ENCODE measurements at places on chromosomes 13 and 19. TPM values are rescaled to one million over a fixed set of nuclear protein-coding genes. Genes with fewer than 3 reads are reported as not detected.

GRCh38 chr13:93182406-93182805 lies 44.2 kb upstream of the GPC6 start:
- no peak for DNase-seq

DNA sequence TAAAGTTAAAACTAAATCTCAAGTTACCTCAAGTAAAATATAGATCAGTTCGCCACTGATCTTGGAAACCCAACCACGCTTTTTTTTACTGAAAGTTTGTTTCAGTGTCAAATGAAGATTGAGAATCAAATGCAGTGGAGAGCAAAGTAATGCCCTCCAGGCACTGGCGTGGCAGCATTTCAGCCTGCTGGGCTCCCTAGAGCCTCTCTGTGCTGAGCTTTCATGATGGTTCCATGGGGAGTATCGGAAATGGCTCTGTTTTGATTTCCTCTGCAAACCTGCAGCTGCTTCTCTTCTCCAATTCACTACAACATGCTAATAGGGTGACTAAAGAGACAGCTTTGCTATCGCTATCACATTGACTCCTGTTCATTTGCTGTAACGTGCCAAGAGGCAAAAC lies 141.6 kb downstream of the FGF14 start:
- no peak for DNase-seq

Gene ARRDC5
- not detected for total RNA-seq

Gene TPRX2
- total RNA-seq, result not detected

- peak; percentile 91 for DNase-seq
These were observed 37.9 kb upstream of the LSM14A start for GRCh38 chr19:34134190-34135053.

GRCh38 chr19:43468354-43469159 lies 3.1 kb upstream of the LYPD3 start:
- DNase-seq, result no peak

Gene SRRM5
- 0.42 TPM for total RNA-seq

GRCh38 chr13:113722921-113723320 lies 36.1 kb upstream of the TMEM255B start:
- no peak for DNase-seq

DNA sequence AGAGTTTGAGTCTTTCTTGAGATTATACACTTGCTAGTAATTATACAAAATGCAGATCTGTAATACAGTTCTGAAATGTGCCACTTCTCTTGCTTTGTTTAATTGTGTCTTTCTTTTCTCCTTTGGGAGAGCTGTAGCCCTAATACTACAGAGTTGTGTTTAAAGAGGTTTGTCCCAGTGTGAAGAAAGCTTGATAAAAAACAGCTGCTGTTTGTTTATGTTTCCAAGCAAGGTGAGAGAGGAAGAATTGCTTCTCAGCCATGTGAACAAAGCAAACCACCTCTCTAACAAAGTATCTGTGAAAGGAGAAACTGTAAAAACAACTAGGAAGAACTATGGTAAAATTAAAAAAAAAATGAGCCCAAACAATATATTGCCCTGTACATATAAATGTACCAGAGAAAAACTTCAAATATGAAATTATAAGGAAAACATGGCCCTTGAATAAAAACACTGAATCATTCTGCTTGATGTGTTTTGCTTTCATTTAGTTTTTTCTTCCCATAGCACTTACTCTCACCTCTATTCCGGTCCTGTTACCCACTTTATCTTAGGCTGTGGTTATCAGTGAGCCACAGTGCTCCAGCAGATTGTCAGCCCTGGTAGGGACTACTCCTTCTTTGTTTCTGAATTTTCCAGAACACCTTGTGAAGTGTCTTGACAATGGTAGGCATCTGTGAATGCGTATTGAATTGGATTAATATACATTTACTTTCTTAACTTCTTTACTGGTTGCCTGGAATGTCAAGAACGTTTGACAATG lies 257.1 kb downstream of the MTUS2 start:
- no peak for DNase-seq

- DNase-seq, result no peak
These were observed 193.7 kb upstream of the RXFP2 start for GRCh38 chr13:31545616-31546015.

Gene IGFL3
- not detected for total RNA-seq

DNA sequence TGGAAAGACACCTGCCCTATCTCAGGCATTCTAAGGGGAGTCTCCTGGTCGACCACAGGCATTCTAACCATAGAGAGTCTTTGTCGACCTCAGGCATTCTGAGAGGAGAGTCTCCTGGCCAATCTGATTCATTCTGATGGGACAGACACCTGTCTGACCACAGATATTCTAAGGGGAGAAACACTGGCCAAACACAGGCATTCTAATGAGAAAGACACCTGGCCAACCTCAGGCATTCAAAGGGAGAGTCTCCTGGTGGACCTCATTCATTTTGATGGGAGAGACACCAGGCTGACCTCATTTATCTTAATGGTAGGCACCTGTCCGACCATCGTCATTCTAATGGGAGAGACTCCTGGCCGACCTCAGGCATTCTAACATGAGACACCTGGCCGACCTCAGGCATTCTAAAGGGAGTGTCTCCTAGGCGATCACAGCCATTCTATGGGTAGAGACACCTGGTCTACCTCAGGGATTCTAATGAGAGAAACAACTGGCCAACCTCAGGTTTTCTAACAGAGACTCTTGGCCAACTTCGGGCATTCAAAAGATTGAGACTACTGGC lies 1351.5 kb downstream of the UQCRFS1 start:
- DNase-seq, result no peak

- no peak for DNase-seq
These were observed 7.7 kb downstream of the ZNF253 start for GRCh38 chr19:19873381-19873780.

Gene F10
- total RNA-seq, result 0.87 TPM

Gene SHISA7
- total RNA-seq, result 0.79 TPM

GRCh38 chr13:71448080-71448630 lies 418.8 kb downstream of the DACH1 start:
- DNase-seq, result no peak

GRCh38 chr19:2782936-2783780 lies at the start of gene SGTA:
Gene SGTA (minus strand): TSS chr19:2783273. CDS start chr19:2769068, 14,205 bp downstream.
- DNase-seq, result peak; percentile 98

- peak; percentile 54 for DNase-seq
These were observed 718 bp downstream of the CDK8 start for GRCh38 chr13:26254583-26255111.

DNA sequence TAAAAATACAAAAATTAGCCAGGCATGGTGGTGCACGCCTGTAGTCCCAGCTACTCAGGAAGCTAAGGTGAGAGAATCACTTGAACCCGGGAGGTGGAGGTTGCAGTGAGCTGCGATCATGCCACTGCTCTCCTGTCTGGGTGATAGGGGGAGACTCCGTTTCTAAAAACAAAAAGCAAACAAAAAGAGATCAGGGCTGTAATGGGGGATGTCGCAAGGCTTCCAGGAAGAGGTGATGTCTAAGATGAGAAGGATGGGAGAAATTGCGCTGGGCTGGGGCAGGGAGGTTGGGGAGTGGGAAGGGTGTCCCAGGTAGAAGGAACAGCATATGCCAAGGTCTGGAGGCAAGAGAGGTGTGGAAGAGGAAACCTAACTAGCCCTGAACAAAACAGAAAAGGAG lies 36.1 kb downstream of the PTPRS start:
- no peak for DNase-seq

- no peak for DNase-seq
These were observed 20.1 kb upstream of the CAMSAP3 start for GRCh38 chr19:7575434-7576040.

Gene FFAR1
- total RNA-seq, result not detected

GRCh38 chr19:57615346-57615745 lies 1.3 kb downstream of the ZNF134 start:
- no peak for DNase-seq

Gene ZNF264
- total RNA-seq, result 27.0 TPM

GRCh38 chr19:4559569-4559968 lies at the start of gene SEMA6B:
Gene SEMA6B (minus strand): TSS chr19:4559684. CDS start chr19:4558457, 1,227 bp downstream.
- no peak for DNase-seq

GRCh38 chr13:67855741-67856238 lies 625.7 kb upstream of the PCDH9 start:
- DNase-seq, result no peak

Gene SMIM44
- total RNA-seq, result not detected

Gene FBN3
- 62.2 TPM for total RNA-seq

Gene NKPD1
- total RNA-seq, result 0.76 TPM

Gene LPAR6
- total RNA-seq, result 3.3 TPM

GRCh38 chr13:70223911-70224310 lies 115.7 kb upstream of the KLHL1 start:
- no peak for DNase-seq

Gene KLHL1
- not detected for total RNA-seq
